ENCODE measurements at places on chromosomes 16 and 17. TPM values are rescaled to one million over a fixed set of nuclear protein-coding genes. Genes with fewer than 3 reads are reported as not detected.

PERCC1 gene
- not detected for total RNA-seq

DNA sequence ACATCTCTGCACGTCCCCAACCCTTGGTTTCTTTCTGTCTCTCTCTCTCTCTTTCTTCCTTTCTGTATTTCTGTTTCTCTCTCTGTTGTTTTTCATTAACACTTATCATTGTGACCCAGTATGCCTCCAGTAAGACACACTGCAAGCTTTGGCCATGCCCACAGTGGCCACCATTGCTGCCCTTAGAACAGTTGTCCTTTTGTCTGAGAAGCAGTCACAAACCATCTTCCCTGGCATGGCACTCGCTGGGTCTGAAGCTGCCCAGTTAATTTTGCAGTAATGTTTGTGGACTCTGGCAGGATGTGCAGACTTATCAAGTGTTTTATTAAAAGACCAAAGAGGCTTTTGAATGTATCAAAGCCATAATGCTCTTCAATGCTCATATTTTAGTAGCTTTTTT, 146.9 kb downstream of the MSI2 start:
- no peak for DNase-seq

GRCh38 chr17:48579760-48580554, 1.8 kb upstream of the HOXB4 start:
- no peak for DNase-seq

- no peak for DNase-seq
Observed at GRCh38 chr16:21279501-21279900, 1.4 kb upstream of the CRYM start.

DNA sequence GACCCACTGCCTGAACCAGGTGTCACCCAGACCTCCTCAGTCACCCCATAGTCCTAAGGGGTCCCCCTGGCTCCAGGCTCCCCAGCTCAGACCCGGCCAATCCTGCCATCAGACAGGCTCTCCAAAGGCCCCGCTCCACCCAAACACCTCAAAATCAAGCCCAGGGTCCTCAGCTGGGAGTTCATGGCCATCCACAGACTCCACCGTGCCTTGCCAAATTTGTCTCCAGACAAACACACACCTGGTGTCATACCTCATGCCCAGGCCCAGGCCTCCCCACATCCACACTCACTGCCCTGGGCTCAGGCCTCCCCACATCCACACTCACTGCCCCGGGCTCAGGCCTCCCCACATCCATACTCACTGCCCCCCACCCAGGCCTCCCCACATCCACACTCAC, 12.5 kb downstream of the RPH3AL start:
- DNase-seq, result no peak

Measured in left cardiac atrium (tissue), 4 donors.